ENCODE measurements at places on chromosomes 13 and 19.
A peak's percentile ranks its signal among the peaks of the same experiment; 100 is the strongest.

- H3K4me3 ChIP-seq, result no peak overlapping the region
- no peak for DNase-seq
- peaks cover 9% of the 10 kb centered on the region for H3K36me3 ChIP-seq
- H3K27ac ChIP-seq, result no peak overlapping the region
- H3K27me3 ChIP-seq, result no peaks in the 10 kb centered on the region
- H3K4me1 ChIP-seq, result peaks cover 5% of the 10 kb centered on the region
Observed at GRCh38 chr19:1230783-1231489, 6.9 kb downstream of the CBARP start.

DNA sequence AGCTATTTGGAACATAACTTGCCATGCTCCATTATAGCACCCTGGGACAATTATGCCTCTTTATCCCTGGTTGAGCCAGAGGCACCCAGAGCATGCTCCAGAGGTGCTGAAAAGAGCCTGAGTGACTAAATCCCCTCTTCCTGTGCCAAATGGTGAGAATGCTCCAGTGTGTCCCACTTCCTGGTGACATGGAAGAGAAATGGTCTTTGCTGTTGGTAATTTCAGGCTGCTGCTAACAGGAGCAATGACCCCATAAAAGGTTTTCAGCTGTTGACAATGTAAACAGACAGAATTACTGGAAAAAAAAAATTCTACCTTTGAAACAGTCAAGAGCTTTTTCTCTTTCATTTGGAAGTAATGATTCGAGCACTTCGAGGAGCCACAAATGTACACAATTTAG lies 341.8 kb downstream of the FGF9 start:
- no peak overlapping the region for H3K27ac ChIP-seq
- peaks cover 6% of the 10 kb centered on the region for H3K36me3 ChIP-seq
- no peak overlapping the region for H3K4me3 ChIP-seq
- no peak for DNase-seq

DNA sequence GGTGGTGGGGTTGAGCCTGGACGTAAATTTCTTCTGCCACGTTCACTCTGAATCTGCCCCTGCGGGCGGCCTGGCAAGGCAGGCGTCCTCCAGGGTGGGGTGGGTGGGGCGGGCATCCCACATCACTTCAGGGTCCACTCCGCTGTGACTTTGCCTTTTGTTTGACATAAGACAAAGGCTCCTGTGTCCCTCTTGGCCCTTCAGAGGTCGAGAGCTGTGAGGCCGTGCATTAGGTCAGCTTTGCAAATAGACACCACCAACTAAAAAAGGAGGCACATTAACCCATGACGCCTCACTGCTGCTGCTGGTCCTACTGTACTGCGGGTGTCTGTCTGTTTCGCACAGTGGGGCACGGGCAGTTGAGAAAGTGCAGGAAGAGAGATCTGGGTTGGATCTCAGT lies 10.5 kb upstream of the ZNF536 start:
- H3K27me3 ChIP-seq, result peaks cover 50% of the 10 kb centered on the region
- no peak for DNase-seq
- no peak overlapping the region for H3K4me3 ChIP-seq
- H3K4me1 ChIP-seq, result no peaks in the 10 kb centered on the region
- H3K36me3 ChIP-seq, result no peaks in the 10 kb centered on the region

- H3K4me1 ChIP-seq, result peaks cover 2% of the 10 kb centered on the region
- H3K4me3 ChIP-seq, result no peak overlapping the region
- DNase-seq, result no peak
- H3K27ac ChIP-seq, result no peak overlapping the region
- peaks cover 35% of the 10 kb centered on the region for H3K36me3 ChIP-seq
Observed at GRCh38 chr13:112880221-112880641, 88.8 kb upstream of the MCF2L start.

DNA sequence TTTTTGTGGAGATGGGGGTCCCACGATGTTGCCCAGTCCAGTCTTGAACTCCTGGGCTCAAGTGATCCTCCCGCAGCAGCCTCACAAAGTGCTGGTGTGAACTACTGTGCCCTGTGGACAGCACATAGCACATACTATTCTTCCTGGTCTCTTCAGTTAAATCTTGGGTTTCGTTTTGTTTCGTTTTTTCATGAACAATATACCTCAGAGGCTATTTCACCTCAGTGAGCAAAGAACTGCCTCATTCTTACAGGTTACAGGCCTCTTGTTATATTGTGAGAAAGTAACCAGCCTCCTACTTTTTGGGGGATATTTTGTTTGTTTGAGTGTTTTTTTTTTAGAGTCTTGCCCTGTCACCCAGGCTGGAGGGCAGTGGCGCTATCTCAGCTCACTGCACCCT lies 1.3 kb upstream of the C3 start:
- H3K27ac ChIP-seq, result peak overlapping the region; percentile 85
- H3K4me1 ChIP-seq, result peaks cover 73% of the 10 kb centered on the region
- peak overlapping the region; percentile 30 for H3K4me3 ChIP-seq
- no peaks in the 10 kb centered on the region for H3K36me3 ChIP-seq

- no peak overlapping the region for H3K4me3 ChIP-seq
- H3K4me1 ChIP-seq, result no peaks in the 10 kb centered on the region
- DNase-seq, result no peak
- H3K27me3 ChIP-seq, result no peaks in the 10 kb centered on the region
Observed at GRCh38 chr19:29189033-29189360, 24.0 kb downstream of the UQCRFS1 start.

- H3K4me3 ChIP-seq, result no peak overlapping the region
- H3K27ac ChIP-seq, result no peak overlapping the region
- H3K36me3 ChIP-seq, result peaks cover 6% of the 10 kb centered on the region
Observed at GRCh38 chr13:100528820-100529219, 59.8 kb downstream of the GGACT start.

DNA sequence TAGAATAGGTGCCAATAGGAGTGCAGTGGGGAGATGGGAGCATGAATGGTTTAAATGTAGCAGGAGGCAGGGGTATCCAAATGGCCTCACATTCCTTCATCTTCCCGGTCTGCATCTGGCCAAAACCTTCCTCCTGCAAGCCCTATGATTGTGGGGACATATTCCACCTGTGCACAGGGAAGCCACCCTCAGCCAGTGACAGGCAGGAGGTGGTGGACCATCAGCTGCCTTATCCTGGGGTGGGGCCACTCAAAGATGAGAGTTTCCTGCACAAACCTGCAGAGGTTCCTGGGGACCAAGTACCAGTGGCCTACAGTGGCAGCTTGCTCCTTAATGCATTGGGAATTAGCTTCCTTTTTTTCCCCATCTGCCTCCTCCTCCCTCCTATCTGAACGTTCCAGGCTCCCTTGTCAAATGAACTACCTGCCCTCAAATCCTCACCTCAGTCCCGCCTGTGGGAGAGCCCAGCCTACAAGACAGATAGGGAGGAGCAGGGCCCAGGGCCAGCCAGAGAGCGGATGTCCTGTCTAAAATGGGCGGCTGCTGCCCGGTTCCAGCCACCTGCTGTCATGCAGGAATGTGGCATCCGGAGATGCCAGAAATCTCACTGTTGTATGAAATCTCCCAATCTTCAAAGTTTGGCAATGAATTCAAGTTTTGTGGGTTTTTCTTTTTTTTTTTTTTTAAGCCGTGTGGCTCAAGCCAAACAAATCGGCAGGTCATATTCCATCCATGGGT lies 85.0 kb downstream of the TSHZ3 start:
- H3K4me1 ChIP-seq, result no peaks in the 10 kb centered on the region
- H3K27me3 ChIP-seq, result no peaks in the 10 kb centered on the region
- DNase-seq, result no peak
- no peak overlapping the region for H3K4me3 ChIP-seq

- peak overlapping the region; percentile 42 for H3K27ac ChIP-seq
- peak overlapping the region; percentile 88 for H3K4me3 ChIP-seq
- peak; percentile 58 for DNase-seq
- H3K4me1 ChIP-seq, result peaks cover 20% of the 10 kb centered on the region
- H3K36me3 ChIP-seq, result no peaks in the 10 kb centered on the region
Observed at GRCh38 chr19:38417544-38418506, 8.2 kb downstream of the RASGRP4 start.

GRCh38 chr13:50918567-50918966 lies 9.0 kb downstream of the RNASEH2B start:
- H3K4me3 ChIP-seq, result no peak overlapping the region
- peaks cover 30% of the 10 kb centered on the region for H3K36me3 ChIP-seq
- H3K27ac ChIP-seq, result peak overlapping the region; percentile 51
- DNase-seq, result no peak
- peaks cover 37% of the 10 kb centered on the region for H3K4me1 ChIP-seq

DNA sequence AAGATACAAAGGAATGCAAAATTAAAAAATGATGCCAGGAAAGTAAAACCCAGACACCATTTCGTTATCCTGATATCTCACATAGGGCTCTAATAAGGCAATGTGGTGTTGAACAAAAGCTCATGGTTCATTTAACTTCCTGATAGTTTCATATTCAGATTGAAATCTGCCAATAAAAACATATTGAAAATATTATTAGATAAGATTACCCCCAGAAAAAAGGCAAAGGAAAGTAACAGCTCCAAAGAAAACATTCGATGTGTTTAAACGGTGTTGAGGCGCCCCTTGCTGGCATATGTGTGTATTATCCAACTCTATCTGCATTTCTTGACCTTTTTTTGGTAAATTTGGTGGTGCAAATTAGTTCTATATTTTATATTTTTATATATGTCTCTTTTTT lies 75.9 kb downstream of the ESD start:
- H3K4me3 ChIP-seq, result no peak overlapping the region
- H3K27ac ChIP-seq, result no peak overlapping the region
- H3K36me3 ChIP-seq, result peaks cover 39% of the 10 kb centered on the region
- H3K4me1 ChIP-seq, result peaks cover 12% of the 10 kb centered on the region
- DNase-seq, result no peak
- H3K27me3 ChIP-seq, result no peaks in the 10 kb centered on the region

DNA sequence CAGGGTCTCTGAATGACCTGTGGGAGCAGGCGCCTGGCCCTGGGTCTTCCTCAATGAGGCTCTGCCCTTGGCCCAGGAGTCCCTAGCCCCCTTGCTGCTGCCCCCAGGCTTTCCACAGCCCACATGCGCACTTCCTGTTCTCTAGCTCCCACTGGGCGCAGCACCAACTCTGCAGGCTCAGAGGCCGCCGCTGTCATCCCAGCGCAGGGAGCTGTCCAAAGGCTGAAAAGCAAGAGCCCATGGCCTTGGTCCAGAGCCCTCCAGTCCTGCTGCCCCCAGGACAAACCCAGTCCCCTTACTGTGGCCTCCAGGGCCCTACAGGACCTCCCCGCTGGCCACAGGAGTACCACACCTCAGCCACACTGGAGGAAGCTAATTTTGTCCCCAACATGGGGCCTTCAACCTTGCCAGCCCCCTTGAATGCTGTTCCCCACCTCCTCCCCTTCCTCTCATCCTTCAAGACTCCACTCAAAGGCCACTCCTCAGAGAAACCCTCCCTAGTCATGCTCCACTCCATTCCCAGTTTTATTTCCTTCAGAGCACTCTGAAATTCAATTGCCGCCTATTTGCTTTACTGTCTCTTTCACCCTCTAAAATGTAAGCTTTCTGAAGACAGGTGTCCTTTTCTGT lies 8.0 kb upstream of the POU2F2 start:
- H3K4me3 ChIP-seq, result no peak overlapping the region
- peaks cover 37% of the 10 kb centered on the region for H3K36me3 ChIP-seq
- peaks cover 21% of the 10 kb centered on the region for H3K4me1 ChIP-seq
- DNase-seq, result no peak
- no peak overlapping the region for H3K27ac ChIP-seq

- no peaks in the 10 kb centered on the region for H3K36me3 ChIP-seq
- no peaks in the 10 kb centered on the region for H3K27me3 ChIP-seq
- no peak for DNase-seq
- H3K4me3 ChIP-seq, result no peak overlapping the region
- no peak overlapping the region for H3K27ac ChIP-seq
- no peaks in the 10 kb centered on the region for H3K4me1 ChIP-seq
Observed at GRCh38 chr13:90943946-90944345, 403.5 kb upstream of the MIR17HG start.

DNA sequence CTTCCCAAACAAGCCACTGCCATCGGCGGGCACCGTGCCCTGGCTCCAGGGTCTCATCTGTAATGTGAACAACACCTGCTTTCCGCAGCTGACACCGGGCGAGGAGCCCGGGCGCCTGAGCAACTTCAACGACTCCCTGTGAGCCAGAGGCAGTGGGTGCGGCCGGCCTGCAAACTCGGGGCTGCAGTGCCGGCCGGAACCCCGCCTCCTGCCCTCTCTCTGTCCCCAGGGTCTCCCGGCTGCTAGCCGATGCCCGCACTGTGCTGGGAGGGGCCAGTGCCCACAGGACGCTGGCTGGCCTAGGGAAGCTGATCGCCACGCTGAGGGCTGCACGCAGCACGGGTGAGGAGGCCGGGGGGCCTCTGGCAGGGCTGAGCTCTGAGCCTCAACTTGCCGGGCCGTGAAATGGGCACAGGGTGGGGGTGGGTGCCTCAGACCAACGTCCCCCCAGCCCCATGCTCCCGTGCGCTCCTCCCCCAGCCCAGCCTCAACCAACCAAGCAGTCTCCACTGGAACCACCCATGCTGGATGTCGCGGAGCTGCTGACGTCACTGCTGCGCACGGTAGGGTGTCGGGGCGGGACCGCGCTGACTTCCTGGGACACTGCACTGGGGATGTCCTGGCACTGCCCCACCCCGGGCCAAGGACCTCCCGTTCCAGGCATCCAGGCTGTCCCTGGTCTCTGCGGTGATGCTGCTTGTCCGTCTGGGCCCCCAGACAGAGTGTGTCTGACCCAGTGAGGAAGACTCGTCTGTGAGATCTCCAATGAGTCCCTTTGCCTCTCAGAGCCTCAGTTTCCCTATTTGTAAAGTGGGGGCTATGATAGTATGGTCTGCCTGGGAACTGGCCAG lies 2.2 kb downstream of the ABCA7 start:
- H3K27ac ChIP-seq, result peak overlapping the region; percentile 59
- no peak for DNase-seq
- H3K36me3 ChIP-seq, result peaks cover 41% of the 10 kb centered on the region
- peaks cover 29% of the 10 kb centered on the region for H3K4me1 ChIP-seq

GRCh38 chr13:101639711-101640110 lies 187.2 kb downstream of the ITGBL1 start:
- peaks cover 6% of the 10 kb centered on the region for H3K27me3 ChIP-seq
- H3K36me3 ChIP-seq, result no peaks in the 10 kb centered on the region
- H3K4me3 ChIP-seq, result no peak overlapping the region
- DNase-seq, result no peak
- no peak overlapping the region for H3K27ac ChIP-seq

DNA sequence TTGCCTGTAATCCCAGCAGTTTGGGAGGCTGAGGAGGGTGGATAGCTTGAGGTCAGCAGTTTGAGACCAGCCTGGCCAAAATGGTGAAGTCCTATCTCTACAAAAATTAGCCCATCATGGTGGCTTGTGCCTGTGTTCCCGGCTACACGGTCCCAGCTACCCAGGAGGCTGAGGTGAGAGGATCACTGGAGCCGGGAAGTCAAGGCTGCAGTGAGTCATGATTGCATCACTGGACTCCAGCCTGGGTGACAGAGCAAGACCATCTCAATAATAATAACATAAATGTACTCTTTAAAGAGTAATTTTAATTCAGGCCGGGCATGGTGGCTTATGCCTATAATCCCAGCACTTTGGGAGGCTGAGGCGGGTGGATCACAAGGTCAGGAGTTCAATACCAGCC lies 38.7 kb downstream of the SKA3 start:
- no peak for DNase-seq
- H3K4me1 ChIP-seq, result peaks cover 13% of the 10 kb centered on the region
- H3K27me3 ChIP-seq, result peaks cover 9% of the 10 kb centered on the region
- H3K4me3 ChIP-seq, result no peak overlapping the region

GRCh38 chr13:105509981-105510762 lies 1025.3 kb downstream of the EFNB2 start:
- no peaks in the 10 kb centered on the region for H3K36me3 ChIP-seq
- no peak overlapping the region for H3K4me3 ChIP-seq
- H3K4me1 ChIP-seq, result no peaks in the 10 kb centered on the region
- H3K27me3 ChIP-seq, result no peaks in the 10 kb centered on the region

Measured in stimulated activated naive B cell treated with anti-CD40 and anti-IgM and Interleukin-4, amounts not matched to agents 10 μg/mL and 1 μg/mL and 100 μg/mL, for 72 hours (primary cell).